ENCODE measurements at places on chromosomes 11 and 22.

- peak; percentile 59 for DNase-seq
Observed at GRCh38 chr11:82775736-82776346, 42.2 kb upstream of the FAM181B start.

- no peak for DNase-seq
Observed at GRCh38 chr11:15859411-15859810, 496.9 kb downstream of the SOX6 start.

GRCh38 chr11:706957-707816 is 1.2 kb downstream of the EPS8L2 start:
- no peak for DNase-seq

DNA sequence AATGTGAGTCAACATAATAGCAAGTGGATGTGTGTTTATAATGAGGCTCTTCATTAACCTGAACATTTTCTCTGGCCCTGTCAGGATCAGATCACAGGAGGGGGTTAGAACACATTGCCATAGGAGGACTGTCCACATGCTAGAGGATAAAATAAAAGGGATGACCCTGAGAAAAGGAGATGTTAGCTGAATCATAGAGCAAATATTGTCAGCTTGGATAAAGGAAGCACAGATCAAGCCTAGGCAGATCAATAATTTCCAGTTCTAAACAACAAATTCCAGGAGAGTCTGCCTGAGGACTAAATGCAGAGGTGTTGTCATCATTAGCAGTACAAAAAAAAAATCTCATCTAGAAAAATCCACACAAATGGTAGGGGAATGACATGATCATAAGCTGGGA is 337.9 kb downstream of the LRRC4C start:
- no peak for DNase-seq

GRCh38 chr11:131544591-131544990 is 174.2 kb downstream of the NTM start:
- DNase-seq: no peak

DNA sequence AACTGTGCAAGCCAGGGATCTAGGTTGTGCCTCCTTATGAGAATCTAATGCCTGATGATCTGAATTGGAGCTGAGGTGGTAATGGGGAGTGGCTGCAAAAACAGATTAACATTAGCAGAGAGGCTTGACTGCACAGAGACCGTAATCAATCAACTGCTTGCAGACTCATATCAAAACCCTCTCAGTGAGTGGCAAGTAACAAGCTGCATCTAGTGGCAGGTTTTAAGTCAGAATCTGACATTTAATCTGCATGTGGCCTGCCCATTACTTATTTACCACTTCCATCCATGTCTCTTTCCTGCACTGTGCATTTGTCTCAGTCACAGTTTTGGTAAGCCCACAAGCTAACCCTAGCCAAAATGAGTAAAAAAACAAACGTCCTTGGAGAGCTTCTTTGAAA is 11.2 kb downstream of the C11orf58 start:
- DNase-seq: no peak

GRCh38 chr11:84532364-84532763 is 1094.8 kb downstream of the DLG2 start:
- DNase-seq: no peak

- no peak for DNase-seq
Observed at GRCh38 chr11:96466607-96467006, 76.8 kb downstream of the JRKL start.

Measured in GM12865 (cell line).